ENCODE measurements at places on chromosomes 13 and 19.

GRCh38 chr13:39469676-39470075 lies 133.3 kb downstream of the LHFPL6 start:
- no peak for DNase-seq

GRCh38 chr13:39281539-39282150 lies 243.4 kb downstream of the NHLRC3 start:
- DNase-seq = no peak

- no peak for DNase-seq
Observed at GRCh38 chr13:111005364-111005763, 90.5 kb upstream of the ANKRD10 start.

DNA sequence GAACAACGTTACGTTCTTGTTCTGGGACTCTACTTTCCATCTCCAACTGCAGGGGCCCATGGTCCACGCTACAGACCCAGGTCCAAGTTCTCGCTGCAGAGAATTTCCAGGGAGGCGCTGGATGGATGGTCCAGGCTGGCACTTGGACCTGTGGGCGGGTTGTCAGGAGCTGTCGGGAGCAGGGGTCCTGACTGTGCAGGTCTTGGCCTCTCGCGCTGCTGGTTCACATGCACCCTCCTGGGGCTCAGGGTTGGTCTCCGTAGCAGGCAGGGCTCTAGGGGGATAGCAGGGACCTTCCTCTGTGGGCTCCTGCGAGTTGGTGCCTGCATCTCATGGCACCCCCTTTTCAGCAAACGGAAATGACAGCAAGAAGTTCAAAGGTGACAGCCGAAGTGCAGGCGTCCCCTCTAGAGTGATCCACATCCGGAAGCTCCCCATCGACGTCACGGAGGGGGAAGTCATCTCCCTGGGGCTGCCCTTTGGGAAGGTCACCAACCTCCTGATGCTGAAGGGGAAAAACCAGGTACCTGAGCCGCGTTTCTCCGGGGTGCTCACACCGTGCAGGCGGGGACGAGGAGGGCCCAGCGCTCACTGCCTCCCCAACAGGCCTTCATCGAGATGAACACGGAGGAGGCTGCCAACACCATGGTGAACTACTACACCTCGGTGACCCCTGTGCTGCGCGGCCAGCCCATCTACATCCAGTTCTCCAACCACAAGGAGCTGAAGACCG lies 6.6 kb downstream of the PTBP1 start:
- no peak for DNase-seq

DNA sequence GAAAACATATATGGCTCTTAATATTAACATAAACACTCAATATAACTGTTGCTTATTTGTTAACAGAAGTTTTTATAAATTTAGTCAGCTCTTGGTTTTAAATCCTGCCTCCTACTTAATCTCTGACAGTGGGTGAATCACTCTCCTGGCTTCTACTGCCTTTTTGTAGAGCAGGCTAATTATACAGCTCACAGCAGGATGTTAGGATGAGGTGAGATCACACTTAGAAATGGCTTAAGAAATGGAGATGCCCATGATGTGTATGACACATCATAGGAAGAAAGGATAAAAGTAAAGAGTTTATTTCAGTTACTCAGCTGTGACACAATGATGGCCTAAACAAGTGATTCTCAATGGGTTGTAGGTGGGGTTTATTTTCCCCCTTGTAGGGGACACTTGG lies 345.6 kb downstream of the SPRY2 start:
- no peak for DNase-seq

DNA sequence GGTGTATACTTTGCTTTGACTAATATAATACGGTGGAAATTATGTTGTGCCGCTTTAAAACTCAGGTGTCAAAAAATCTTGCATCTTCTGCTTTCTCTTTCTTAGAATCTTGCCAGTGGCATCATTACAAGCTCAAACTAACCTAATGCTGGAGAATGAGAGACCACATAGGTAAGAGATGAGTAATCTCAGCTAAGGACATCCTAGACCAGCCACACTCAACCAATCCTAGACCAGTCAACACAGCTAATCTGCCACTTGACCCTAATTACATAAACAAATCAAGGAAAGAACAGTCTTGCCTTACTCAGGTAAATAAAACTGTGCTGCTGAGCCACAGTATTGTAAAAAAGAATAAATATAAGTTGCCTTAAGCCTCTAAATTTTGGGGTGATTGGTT lies 1323.9 kb upstream of the SPRY2 start:
- no peak for DNase-seq

GRCh38 chr13:93977986-93978385 lies 501.5 kb downstream of the DCT start:
- DNase-seq = no peak

DNA sequence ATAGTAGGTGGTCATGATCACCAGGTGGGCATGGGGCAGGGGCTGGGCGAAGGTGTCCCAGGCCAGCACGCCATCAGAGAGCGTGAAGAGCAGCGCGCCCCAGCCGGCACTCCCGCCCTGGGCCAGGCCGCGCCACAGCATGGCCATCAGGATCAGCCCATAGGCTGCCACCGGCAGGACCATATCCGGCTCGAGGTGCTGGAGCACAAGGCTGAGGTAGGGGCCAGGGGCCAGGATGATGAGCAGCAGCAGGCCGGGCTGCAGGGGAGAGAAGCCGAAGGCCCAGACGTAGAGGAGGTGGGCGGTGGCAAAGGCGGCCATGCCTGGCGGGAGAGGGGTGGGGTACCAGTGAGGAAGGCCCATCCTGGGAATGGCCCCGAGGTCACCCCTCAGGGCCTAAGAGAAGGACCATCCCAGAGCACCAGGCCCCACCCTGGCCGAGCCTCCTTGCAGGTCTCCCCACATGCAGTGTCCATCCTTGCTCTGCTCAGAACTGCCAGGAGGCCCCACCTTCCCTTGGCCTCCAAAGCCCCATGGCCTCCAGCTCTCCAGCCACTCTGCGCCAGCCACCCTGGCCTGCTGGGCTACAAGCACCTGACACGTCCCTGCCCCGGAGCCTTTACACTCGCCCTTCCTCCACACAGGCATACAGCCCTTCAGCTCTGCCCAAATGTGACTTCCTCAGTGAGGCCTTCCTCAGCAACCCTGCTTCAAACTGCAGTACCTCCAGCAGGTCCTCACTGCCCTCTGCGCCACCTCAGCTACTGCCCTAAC lies 1.1 kb downstream of the TMEM86B start:
- DNase-seq = no peak

DNA sequence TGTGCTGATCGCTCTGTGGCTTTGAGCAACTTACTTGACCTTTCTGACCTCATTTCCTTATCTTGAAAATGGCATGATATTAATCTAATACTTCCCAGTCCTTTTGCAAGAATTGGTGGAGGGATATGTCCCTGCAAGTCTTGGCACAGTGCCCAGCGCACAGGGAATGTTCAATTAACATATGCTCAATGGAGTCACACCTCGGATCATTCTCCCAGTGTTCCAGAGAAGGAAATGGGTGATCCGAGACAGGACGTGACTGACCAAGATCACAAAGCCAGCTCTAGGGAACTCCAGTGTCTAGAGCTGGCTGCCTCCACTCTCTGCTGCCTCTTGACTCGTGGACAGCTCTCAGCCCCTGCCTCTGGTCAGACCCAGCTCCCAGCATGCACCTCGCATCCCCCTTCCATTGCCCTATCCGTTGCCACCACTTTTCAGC lies 3.6 kb downstream of the CDC42EP5 start:
- DNase-seq = no peak

GRCh38 chr13:112756511-112756966 lies 66.7 kb downstream of the ATP11A start:
- DNase-seq = no peak

DNA sequence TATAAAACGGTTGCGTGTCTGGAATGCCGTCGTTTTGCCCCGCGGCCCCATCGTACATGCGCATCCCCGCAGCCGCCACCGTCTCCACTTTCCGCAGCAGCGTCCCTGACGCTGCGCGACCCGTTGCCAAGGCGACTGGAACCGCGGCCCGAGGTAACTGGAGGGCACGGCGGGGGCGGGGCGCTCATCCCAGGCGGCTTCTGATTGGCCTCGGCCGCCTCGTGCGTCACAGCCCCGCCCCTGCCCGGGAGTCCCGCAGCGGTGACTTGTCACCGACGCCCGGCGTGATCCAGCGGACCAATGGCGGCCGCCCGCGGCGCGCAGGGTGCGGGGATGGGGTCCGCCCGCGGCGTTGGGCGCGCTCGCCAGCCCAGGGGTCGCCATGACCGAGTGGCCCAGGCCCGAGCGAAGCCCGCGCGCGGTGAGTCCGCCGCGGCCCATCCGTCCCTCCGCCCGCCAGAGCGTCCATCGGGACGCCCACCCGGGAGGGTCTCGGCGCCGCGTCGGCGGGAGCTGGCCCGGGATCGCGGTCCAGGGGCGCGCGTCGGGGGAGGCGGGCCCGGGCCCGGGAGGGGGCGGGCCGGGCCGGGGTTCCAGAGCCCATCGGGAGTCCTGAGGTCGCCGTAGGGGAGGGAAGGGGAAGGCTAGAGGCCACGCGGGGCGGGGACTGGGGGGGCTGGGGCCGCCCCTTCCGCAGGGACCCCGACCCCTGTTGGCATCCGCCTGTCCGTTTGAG lies at the start of gene ZSCAN1:
Gene ZSCAN1 (plus strand): TSS at position 285 of the 736 bp plus-strand sequence. CDS start 3,812 bp downstream, outside the sequence.
- no peak for DNase-seq

DNA sequence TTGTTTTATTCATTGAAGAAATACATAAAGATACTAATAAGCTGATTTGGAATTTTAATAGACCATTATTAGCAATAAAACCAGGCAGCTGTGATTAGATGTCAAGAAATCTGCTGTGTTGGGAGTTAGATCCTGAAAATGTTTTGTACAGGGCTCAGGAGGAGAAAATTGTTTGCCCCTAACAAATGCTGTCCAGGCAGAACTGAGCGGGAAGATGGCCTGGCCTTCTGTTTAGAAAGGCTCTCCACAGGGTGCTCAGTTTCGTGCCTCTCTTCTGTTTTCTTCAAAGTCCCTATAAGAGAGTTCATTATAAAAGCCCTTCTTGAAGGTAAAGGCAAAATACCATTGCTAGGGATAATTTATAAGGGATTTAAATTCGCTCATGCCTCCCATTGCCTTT lies 64.1 kb downstream of the ERCC5 start:
- DNase-seq = no peak

DNA sequence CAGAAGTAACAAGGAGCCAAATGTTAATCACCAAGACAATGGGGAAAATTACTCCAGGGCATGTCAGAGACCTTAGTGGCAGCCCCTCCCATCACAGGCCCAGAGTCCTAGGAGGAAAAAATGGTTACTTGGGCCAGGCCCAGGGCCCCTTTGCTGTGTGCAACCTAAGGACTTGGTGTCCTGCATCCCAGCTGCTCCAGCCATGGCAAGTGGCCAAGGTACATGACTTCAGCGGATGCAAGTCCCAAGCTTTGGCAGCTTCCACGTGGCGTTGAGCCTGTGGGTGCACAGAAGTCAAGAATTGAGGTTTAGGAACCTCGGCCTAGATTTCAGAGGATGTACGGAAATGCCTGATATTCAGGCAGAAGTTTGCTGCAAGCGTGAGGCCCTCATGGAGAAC lies 46.7 kb downstream of the OR10H4 start:
- no peak for DNase-seq

DNA sequence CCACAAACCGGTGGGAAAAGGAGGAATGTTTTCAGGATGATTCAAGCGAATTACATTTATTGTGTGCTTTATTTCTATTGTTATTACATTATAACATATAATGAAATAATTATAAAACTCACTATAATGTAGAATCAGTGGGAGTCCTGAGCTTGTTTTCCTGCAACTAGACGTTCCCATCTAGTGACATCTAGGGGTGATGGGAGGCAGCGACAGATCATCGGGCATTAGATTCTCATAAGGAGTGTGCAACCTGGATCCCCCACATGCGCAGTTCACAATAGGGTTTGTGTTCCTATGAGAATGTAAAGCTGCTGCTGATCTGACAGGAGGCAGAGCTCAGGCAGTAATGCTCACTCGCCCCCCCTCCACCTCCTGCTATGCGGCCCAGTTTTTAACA lies 54.5 kb downstream of the SPTBN4 start:
- peak; percentile 23 for DNase-seq

GRCh38 chr13:73428706-73429105 lies 369.9 kb downstream of the KLF5 start:
- no peak for DNase-seq

- peak; percentile 33 for DNase-seq
Observed at GRCh38 chr19:16135430-16136127, 7.9 kb upstream of the HSH2D start.

DNA sequence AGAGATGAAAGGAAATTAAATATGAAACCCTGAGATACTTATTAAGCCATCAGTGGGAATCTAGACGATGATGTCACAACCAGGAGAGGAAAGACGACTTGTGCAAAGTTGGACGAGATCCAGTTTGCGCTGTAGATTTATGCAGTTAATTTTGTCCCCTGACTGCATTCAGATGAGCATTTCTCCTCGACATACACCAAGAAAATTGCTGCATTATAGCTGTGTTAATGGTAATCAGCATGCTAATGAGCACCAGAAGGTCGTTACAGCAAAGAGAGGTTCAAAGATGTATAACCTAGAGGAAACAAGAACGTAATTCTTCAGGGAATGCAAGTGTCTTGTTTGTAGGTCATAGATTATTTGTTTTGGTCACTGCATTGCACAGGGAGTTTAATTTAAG lies 371.7 kb downstream of the RBM26 start:
- no peak for DNase-seq

GRCh38 chr19:16328824-16329482 lies 4.3 kb downstream of the KLF2 start:
- DNase-seq = peak; percentile 46

DNA sequence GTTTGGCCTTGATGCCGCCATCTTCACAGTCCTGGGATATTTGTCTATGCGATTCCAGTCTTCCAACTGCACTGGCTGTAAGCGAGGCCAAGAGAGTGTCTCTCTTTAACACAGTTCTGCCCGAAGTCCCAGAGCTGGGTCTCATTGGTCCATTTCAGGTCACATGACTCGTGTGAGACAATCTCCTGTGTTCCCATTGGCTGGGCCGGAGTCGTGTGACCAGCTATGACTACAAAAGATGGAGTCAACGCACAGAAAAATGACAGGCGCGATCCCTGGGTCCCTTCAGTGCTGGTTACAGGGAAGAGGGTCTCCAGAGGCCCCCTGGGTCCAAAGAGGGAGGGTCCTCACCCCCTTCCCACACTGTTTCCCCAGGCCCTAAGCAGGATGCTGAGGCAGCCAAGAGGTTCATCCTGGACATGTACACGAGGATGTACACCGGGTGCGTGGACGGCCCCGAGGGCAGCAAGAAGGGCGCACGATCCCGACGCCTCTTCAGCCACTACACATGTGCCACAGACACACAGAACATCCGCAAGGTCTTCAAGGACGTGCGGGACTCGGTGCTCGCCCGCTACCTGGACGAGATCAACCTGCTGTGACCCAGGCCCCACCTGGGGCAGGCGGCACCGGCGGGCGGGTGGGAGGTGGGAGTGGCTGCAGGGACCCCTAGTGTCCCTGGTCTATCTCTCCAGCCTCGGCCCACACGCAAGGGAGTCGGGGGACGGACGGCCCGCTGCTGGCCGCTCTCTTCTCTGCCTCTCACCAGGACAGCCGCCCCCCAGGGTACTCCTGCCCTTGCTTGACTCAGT lies 15.9 kb upstream of the S1PR4 start:
- peak; percentile 40 for DNase-seq

GRCh38 chr13:41835871-41836270 lies 125.0 kb downstream of the VWA8 start:
- no peak for DNase-seq

DNA sequence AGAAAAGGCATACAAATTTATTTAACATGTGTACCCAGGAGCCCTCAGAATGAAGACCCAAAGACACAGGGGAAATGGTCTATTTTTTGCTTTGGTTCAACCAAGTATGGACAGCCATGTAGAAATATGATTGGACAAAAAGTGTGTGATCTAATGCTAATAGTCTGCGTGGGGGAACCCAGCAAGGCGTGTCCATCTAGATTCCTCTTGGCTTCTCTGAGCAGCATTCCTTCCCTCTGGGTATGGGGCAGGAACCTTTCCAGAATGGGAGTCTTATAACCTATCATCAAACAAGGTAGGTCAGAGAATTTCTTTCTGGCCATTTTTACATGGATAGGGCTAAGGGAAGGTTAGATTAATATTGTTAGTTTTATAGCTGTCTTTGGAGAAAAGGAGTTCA lies 698.2 kb downstream of the FGF9 start:
- no peak for DNase-seq

Measured in HL-60 (cell line).